Suppressor macrophage treated with lipopolysaccharide for 1 hour (primary cell): ENCODE measurements at places on chromosomes 5 and 9.

DNA sequence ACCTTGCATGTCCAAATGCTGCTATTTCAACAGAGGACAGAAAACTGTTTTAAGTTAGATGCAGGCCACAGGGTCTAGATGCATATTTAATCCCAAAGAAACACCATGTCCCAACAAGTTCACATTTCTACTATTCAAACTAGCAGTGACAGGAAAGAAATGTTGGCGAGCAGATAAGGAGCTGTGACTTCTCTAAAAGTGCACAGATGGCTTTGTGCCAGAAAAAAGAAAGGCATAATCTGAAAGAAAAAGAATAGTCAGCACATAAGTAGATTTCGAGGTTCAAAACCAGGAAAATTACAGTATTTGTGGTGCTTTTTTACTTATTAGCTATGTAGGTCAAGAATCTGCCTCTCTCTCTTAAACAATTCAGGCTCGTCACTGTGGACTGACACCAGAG, 178.3 kb downstream of the DNAH5 start:
- DNase-seq, result no peak

DNA sequence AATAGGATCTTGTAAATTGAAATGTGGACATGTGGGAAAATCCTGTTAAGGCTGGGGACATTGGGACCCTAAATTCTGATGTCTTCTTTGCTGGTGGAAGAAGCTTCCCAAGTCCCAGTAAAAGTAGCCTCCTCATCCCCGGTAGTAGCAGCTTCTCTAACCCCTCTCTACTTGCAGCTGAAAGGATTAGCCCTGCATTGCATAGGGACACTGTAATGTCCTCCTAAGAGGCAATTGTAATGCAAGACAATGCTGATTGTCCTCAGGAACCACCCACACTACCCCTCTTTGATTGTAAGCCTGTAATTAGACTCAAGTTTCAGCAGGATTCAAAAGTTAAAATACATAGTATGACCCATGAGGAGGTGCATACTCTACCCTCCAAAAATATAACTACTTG, 1938.4 kb upstream of the C9orf72 start:
- no peak for DNase-seq

- no peak for DNase-seq
These were observed 68.8 kb upstream of the DAB2IP start for GRCh38 chr9:121582641-121583040.

DNA sequence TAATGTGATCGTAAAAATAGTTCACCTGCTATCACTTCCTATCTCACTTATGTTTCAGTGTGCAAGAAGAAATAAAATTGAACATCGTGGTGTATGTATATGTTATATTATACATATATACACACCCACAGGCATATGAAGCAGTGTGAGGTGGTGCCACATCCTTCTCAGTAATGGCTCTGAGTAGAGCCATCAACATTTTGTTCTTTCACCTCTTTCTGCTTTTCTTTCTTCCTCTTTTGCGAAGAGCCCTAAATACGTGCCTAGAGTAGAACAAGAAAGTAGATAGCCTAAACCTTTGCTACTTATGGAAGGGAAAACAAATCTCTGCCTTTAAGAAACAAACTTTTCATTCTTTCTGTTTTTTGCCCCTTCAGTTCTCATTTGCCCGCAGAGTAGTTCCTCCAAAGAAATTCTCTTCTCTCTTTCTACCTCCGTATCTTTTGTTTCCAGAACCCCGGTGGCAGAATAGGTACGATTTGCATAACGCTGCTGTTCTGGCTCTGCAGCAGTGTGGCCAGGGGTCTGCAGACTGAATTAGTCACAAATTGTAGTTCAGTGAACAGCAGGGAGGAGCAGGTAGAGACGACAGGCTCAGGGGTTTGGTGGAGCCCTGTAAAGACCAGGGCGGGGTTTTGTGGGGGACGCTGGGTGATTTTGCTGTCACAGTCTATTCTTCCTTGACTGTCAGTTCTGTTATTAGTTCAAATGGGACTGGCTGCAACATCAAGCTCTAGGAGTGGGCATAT, 40.5 kb upstream of the PJA2 start:
- DNase-seq, result no peak
